ENCODE measurements at places on chromosomes 4 and X. TPM values are rescaled to one million over a fixed set of nuclear protein-coding genes. Genes with fewer than 3 reads are reported as not detected.

- ATAC-seq = no peak
Measured at GRCh38 chrX:23631136-23631535, 36.2 kb upstream of the PRDX4 start.

DNA sequence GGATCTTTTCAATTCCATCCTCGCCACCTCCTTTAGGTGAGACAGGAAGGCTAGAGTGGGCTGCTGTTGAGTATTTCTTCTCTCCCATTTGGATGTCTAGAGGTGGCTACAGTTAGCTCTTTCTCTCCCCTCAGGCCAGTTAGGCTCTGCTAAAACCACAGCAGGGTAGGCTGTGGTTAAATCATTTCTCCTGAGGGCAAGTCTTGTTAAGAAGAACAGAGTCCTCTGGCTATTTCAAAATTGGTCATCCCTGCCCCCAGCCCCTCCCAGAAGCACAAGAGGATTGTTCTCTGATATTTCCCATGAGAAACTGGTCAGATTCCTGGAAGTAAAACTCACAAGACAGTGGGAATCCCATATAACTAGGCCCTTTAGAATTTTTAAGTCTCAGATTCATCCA lies 1359.5 kb downstream of the TECRL start:
- ATAC-seq = no peak

ZMAT1 gene
- total RNA-seq = 0.36 TPM

- no peak for ATAC-seq
Measured at GRCh38 chr4:111556141-111556781, 589.0 kb upstream of the FAM241A start.

FGF2 gene
- 0.68 TPM for total RNA-seq

F9 gene
- total RNA-seq = not detected

DNA sequence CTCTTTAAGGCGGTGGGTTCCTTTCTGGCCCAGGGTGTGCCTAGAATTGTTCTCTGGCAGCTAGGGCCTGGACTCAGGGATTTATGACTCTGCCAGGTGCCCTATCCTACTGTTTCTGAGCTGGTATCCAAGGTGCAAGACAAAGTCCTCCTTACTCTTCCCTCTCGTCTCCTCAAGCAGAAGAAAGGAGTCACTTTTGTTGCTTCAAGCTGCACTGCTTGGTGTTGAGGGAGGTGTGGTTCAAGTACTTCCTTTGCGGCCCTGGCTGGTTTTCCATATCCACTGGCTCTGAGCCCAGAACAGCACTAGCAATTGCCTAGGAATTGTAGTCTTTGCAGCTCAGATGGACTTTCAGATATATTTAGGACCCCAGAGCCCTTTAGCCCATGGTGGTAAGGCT lies 39.3 kb downstream of the RTL3 start:
- no peak for ATAC-seq

SSX3 gene
- total RNA-seq = not detected

DNA sequence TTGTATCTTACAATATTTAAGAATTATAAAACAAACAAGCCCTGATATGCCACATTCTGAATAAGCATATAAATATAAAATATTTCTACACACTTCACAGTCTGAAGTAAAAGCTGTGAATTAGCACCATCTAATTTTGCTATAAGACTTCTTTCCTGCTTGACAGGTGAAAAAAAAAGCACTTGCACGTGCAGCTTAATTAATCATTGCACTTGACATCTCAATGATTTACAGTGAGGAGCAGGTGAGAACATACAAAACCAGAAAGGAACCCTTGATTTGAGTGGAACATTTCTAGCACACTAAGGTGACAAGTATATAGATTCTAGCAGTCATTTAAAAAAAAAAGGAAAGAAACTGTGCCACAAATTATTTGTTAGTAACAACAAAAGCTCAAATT lies 47.9 kb downstream of the CHIC2 start:
- no peak for ATAC-seq

PCDH11X gene
- total RNA-seq = not detected

Data from esophagus mucosa (tissue), 1 donor.